ENCODE measurements at places on chromosomes 11 and 22.

- no peak overlapping the region for H3K27ac ChIP-seq
- DNase-seq, result no peak
- H3K4me1 ChIP-seq, result peaks cover 18% of the 10 kb centered on the region
- no peak overlapping the region for H3K4me3 ChIP-seq
- H3K36me3 ChIP-seq, result peaks cover 2% of the 10 kb centered on the region
Observed at GRCh38 chr22:44489026-44489425, 9.0 kb downstream of the RTL6 start.

GRCh38 chr11:38060920-38061319, 1462.9 kb upstream of the RAG2 start:
- no peaks in the 10 kb centered on the region for H3K36me3 ChIP-seq
- DNase-seq, result no peak
- no peaks in the 10 kb centered on the region for H3K27me3 ChIP-seq
- H3K4me1 ChIP-seq, result no peaks in the 10 kb centered on the region

GRCh38 chr11:70906101-70906500, 346.3 kb downstream of the SHANK2 start:
- H3K27ac ChIP-seq, result no peak overlapping the region
- H3K36me3 ChIP-seq, result no peaks in the 10 kb centered on the region
- no peaks in the 10 kb centered on the region for H3K4me1 ChIP-seq
- H3K4me3 ChIP-seq, result no peak overlapping the region
- DNase-seq, result no peak

DNA sequence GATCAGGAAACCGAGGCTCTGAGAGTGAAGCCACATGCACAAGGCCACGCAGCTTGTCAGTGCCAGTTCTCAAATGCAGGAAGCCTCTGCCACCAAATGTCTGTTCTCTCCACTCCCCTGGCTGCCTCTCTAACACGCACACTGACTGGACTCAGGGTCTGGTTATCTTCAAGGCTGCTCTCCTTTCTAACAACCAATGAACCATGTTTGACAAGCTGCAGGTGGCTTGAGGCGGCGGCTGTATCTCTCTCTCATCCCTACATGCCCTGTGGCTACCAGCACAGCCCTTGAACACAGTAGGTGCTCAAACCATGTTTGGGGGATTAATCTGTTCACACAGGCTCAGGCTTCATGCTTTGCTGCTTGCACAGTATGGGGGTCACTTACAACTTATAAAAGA, 23.7 kb downstream of the MFNG start:
- no peak overlapping the region for H3K4me3 ChIP-seq
- no peak for DNase-seq
- H3K36me3 ChIP-seq, result peaks cover 14% of the 10 kb centered on the region
- peaks cover 9% of the 10 kb centered on the region for H3K4me1 ChIP-seq
- H3K27me3 ChIP-seq, result no peaks in the 10 kb centered on the region

DNA sequence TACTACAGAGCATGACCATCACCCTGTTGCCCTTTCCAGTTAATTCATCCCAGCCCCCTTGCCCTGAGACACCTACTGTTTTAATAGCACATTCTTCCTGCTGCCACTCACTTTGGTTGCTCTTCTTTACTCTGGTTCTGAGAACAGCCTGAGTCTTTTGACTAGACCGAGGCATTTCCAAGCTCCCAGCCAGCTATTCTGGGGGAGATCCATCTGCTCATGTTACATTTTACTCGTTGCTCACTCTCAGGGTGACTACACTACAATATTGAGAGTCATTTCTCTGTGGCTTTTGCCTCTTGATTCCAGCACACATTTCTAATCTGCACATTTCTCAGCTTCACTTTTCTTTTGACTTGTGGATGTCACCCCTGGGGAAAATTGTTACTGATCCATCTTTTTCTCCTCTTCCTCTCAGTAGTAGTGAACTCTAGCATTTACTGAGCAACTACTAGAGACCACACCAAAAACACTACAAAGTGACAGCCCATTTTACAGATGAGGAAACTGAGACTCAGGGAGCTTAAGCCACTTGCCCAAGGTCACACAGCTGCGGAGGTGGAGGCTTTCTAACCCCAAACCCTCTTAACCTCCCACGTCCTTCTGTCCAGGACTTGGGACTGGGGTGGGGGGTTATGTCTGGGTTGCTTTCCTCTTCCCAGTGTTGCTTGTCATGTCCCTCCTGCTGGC, 117.8 kb downstream of the C11orf91 start:
- no peaks in the 10 kb centered on the region for H3K4me1 ChIP-seq
- H3K27me3 ChIP-seq, result peaks cover 2% of the 10 kb centered on the region
- H3K4me3 ChIP-seq, result no peak overlapping the region

DNA sequence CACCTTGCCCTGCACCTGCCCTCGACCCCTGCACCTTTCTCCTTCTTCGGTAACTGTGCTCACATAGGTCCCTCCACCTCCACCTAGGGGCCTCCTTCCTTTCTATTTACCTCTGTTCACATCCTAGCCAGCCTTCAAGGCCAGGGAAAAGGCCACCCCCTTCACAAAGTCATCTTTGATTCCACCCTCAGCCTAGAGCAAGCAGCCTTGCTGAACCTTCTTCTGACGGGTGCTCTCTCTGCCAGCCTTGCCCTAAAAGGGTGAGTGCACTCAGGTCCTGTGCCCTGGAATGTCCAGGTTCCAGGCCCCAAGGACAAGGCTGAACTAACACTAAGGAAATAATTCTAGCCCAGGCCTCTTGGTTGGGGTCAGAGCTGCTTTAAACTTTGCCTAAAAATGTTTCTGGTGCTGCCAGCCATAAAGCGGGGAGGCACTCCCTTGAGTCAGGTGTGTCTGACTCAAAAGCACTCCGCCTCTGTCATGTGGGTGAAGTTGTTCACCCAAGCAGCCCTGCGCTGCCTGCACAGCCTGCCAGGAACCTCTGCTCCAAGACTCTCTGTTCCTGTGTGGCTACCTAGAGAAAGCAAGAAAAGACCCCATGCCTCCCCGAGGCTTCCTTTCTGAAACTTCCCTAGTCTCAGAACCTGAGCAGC, 9.2 kb upstream of the FAM83F start:
- H3K4me1 ChIP-seq, result peaks cover 21% of the 10 kb centered on the region
- H3K36me3 ChIP-seq, result peaks cover 2% of the 10 kb centered on the region
- no peak overlapping the region for H3K4me3 ChIP-seq
- peaks cover 10% of the 10 kb centered on the region for H3K27me3 ChIP-seq
- no peak overlapping the region for H3K27ac ChIP-seq

GRCh38 chr11:104968856-104969776, 742 bp upstream of the CASP4 start:
- peak overlapping the region; percentile 91 for H3K4me3 ChIP-seq
- DNase-seq, result no peak
- H3K36me3 ChIP-seq, result peaks cover 39% of the 10 kb centered on the region
- H3K4me1 ChIP-seq, result peaks cover 29% of the 10 kb centered on the region
- peak overlapping the region; percentile 96 for H3K27ac ChIP-seq

DNA sequence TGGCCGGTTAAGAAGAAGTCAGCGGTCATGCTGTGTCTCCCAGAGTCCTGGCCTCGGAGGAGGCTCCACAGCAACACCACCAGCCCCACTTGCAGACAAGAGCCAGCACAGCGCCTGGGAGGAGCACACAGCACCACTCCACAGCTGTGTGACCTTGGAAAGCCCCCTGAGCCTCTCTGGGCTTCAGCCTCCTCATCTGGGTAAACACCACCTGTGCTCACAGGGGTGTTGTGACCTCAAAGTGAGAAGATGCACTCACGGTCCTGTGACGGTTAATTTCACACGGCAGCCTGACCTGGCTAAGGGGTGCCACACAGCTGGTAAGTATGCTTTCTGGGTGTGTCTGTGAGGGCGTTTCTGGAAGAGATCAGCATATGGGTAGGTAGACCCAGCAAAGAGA, 54.7 kb downstream of the PHF21B start:
- H3K27ac ChIP-seq, result no peak overlapping the region
- H3K4me3 ChIP-seq, result no peak overlapping the region
- H3K4me1 ChIP-seq, result no peaks in the 10 kb centered on the region
- DNase-seq, result no peak
- H3K27me3 ChIP-seq, result no peaks in the 10 kb centered on the region

- no peak overlapping the region for H3K27ac ChIP-seq
- H3K4me3 ChIP-seq, result no peak overlapping the region
- no peak for DNase-seq
- H3K36me3 ChIP-seq, result no peaks in the 10 kb centered on the region
- H3K27me3 ChIP-seq, result no peaks in the 10 kb centered on the region
Observed at GRCh38 chr11:84882056-84882455, 745.1 kb downstream of the DLG2 start.

DNA sequence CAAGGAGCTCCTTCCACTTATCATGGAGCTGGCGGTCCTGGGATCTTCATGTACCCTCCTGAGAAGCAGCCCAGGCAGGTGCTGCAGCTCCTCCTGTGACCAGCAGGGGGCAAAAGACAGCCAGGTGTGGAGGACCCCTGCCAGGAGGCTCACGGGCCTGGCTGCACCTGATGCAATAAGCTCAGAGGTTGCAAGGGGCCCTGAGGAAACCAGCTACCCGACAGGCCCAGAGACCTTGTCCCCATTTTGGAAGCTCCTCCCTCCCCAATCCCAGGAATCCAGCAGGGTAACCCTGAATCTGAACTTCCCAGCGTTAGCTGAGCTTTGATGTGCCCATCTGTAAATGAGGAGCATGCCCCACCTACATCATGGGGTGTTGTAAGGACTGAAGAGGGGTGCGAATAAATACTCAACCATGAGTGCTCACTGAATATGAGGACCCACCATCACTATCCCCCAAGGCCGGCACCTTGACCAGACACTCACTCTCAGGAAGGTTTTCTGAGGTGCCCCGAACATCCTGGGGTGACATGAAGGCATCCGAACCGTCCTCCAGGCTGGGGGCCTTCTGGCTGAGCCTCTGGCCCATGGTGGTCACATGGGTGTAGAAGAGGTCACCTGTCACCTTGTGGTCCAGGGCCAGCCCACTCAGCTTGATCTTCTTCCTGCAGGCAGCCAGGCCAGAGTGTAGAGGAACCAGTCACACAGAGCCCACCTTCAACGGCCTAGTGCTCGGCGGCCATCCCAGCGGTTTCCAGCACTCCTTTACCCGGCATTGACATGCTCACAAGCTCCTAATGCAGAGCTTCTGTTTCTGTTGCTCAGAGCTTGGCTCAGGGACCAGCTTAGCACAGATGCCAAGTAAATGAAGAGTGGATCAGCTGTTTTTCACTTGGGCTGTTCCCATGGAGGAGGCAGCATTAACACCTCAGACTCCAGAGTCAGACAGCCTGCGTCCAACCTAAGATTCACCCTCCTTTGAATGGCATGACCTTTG, 21.7 kb downstream of the SLC43A1 start:
- peak; percentile 78 for DNase-seq
- H3K4me1 ChIP-seq, result peaks cover 10% of the 10 kb centered on the region
- peak overlapping the region; percentile 79 for H3K27ac ChIP-seq
- no peak overlapping the region for H3K4me3 ChIP-seq
- peaks cover 10% of the 10 kb centered on the region for H3K36me3 ChIP-seq

- peaks cover 8% of the 10 kb centered on the region for H3K27me3 ChIP-seq
- H3K27ac ChIP-seq, result no peak overlapping the region
- no peak overlapping the region for H3K4me3 ChIP-seq
- DNase-seq, result no peak
- no peaks in the 10 kb centered on the region for H3K36me3 ChIP-seq
Observed at GRCh38 chr11:86745571-86745970, 54.8 kb upstream of the PRSS23 start.

DNA sequence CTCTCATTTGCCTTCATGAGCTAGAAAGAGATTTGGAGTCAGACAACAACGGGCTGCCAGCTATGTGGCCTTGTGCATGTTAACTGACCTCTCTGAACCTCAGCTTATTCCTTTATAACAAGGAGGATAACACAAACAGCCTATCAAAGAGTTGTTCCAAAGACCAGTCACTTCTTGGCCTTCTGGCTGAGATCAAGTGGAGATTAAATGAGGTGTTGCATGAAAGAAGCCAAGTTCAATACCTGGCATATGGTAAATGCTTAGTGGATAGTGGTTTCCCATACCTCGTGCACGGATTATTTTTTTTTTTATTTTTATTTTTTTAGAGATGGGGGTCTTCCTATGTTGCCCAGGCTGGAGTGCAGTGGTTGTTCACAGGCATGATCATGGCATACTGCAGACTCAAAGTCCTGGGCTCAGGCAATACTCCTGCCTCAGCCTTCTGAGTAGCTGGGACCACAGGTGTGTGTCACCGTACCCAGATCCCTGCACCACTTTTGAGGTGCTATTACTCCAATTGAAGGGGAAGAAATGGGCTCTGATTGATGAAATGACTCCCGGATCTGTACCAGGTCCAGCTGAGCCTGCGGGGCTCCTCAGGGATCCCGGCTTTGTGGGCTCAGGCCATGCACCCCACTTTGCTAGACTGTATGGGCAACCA, 4.9 kb downstream of the LGALS1 start:
- peaks cover 22% of the 10 kb centered on the region for H3K36me3 ChIP-seq
- peak overlapping the region; percentile 63 for H3K27ac ChIP-seq
- no peak for DNase-seq
- peaks cover 41% of the 10 kb centered on the region for H3K4me1 ChIP-seq
- no peaks in the 10 kb centered on the region for H3K27me3 ChIP-seq

- DNase-seq, result peak; percentile 37
- H3K27ac ChIP-seq, result peak overlapping the region; percentile 90
- no peaks in the 10 kb centered on the region for H3K27me3 ChIP-seq
Observed at GRCh38 chr11:6377902-6378639, 12.2 kb upstream of the SMPD1 start.

DNA sequence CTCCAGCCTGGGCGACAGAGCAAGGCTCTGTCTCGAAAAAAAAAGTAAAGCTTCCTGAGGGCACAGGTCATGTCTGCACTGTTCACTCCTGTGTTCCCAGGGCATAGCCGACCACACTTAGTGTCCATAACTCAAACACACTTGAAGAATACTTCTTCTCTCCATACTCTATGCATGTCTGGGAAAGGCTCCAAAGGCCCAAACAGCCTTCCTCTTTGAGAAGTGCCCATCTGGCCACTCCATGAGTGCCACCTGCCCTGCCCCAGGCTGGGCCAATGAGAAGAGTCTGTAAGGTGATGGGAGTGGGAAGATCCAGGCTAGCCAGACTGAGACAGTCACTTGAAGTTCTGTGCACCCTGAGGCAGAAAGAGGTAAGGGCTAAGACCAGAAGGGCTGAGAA, 24.7 kb downstream of the DGCR2 start:
- H3K27ac ChIP-seq, result no peak overlapping the region
- no peaks in the 10 kb centered on the region for H3K4me1 ChIP-seq
- H3K27me3 ChIP-seq, result no peaks in the 10 kb centered on the region
- H3K36me3 ChIP-seq, result peaks cover 17% of the 10 kb centered on the region
- DNase-seq, result no peak

GRCh38 chr11:62500650-62501030, 46.0 kb downstream of the AHNAK start:
- no peak overlapping the region for H3K4me3 ChIP-seq
- H3K27me3 ChIP-seq, result peaks cover 30% of the 10 kb centered on the region
- no peak for DNase-seq
- peaks cover 10% of the 10 kb centered on the region for H3K4me1 ChIP-seq
- H3K36me3 ChIP-seq, result no peaks in the 10 kb centered on the region
- H3K27ac ChIP-seq, result no peak overlapping the region

GRCh38 chr11:78110830-78111229, 28.6 kb downstream of the ALG8 start:
- H3K4me1 ChIP-seq, result no peaks in the 10 kb centered on the region
- peaks cover 35% of the 10 kb centered on the region for H3K36me3 ChIP-seq
- no peak overlapping the region for H3K27ac ChIP-seq
- H3K27me3 ChIP-seq, result no peaks in the 10 kb centered on the region

- H3K36me3 ChIP-seq, result no peaks in the 10 kb centered on the region
- H3K4me3 ChIP-seq, result no peak overlapping the region
- no peak overlapping the region for H3K27ac ChIP-seq
- H3K27me3 ChIP-seq, result peaks cover 7% of the 10 kb centered on the region
- H3K4me1 ChIP-seq, result peaks cover 14% of the 10 kb centered on the region
Observed at GRCh38 chr11:112221274-112221835, 4.9 kb upstream of the PTS start.
